HepG2 (cell line): ENCODE measurements at places on chromosomes 5 and 9. TPM values are rescaled to one million over a fixed set of nuclear protein-coding genes. Genes with fewer than 3 reads are reported as not detected.

The SOHLH1 gene
- 0.15 and 0.32 TPM in 2 replicates for total RNA-seq

The CER1 gene
- not detected in 2 replicates for total RNA-seq

The CA9 gene
- 0.13 TPM in 1 of 2 replicates, not detected in the other for total RNA-seq

The DMRT3 gene
- total RNA-seq: not detected in 2 replicates

The IL7R gene
- not detected in 2 replicates for total RNA-seq

The MCIDAS gene
- total RNA-seq: not detected in 2 replicates

The NR4A3 gene
- total RNA-seq: 0.02 TPM in 1 of 2 replicates, not detected in the other

The FAM153A gene
- not detected in 2 replicates for total RNA-seq

The MRPL36 gene
- total RNA-seq: 113 and 135 TPM in 2 replicates

The LRRC19 gene
- total RNA-seq: not detected in 2 replicates

The NKD2 gene
- total RNA-seq: 0.53 and 0.94 TPM in 2 replicates

The COL23A1 gene
- total RNA-seq: not detected in 2 replicates

The C9orf50 gene
- not detected in 2 replicates for total RNA-seq

The NUTM2F gene
- 0.07 and 0.09 TPM in 2 replicates for total RNA-seq

The IFNK gene
- not detected in 2 replicates for total RNA-seq

The SPATA31D1 gene
- total RNA-seq: not detected in 2 replicates

The ASPN gene
- not detected in 2 replicates for total RNA-seq

The ORM2 gene
- total RNA-seq: 283 and 565 TPM in 2 replicates

The TMC1 gene
- 0.02 TPM in 1 of 2 replicates, not detected in the other for total RNA-seq

The GCNT4 gene
- total RNA-seq: 0.22 and 0.27 TPM in 2 replicates

The FOXD1 gene
- 0.04 TPM in 1 of 2 replicates, not detected in the other for total RNA-seq

The SPINK4 gene
- total RNA-seq: 0.53 and 0.98 TPM in 2 replicates

The UBE2R2 gene
- 14.8 and 19.5 TPM in 2 replicates for total RNA-seq

The CTXN3 gene
- total RNA-seq: not detected in 2 replicates

The DAPK1 gene
- 34.0 and 35.9 TPM in 2 replicates for total RNA-seq

The FABP6 gene
- total RNA-seq: not detected in 2 replicates

The PCDH12 gene
- total RNA-seq: not detected in 2 replicates

The CRHBP gene
- total RNA-seq: not detected in 2 replicates

The TIMD4 gene
- not detected in 2 replicates for total RNA-seq

The NOXA1 gene
- 0.63 and 1.2 TPM in 2 replicates for total RNA-seq

The PALM2AKAP2 gene
- 1.5 and 1.8 TPM in 2 replicates for total RNA-seq

The GDNF gene
- total RNA-seq: 0.20 and 0.46 TPM in 2 replicates

The SV2C gene
- total RNA-seq: not detected in 2 replicates

The FAM169A gene
- 84.8 and 110 TPM in 2 replicates for total RNA-seq

The TMEM161B gene
- total RNA-seq: 8.0 and 15.0 TPM in 2 replicates

The PCDHGB3 gene
- 0.13 and 0.40 TPM in 2 replicates for total RNA-seq

The GPSM1 gene
- 0.59 and 1.0 TPM in 2 replicates for total RNA-seq

The MOB3B gene
- total RNA-seq: 0.03 and 0.09 TPM in 2 replicates

The CSF1R gene
- total RNA-seq: not detected in 2 replicates

The PCDHA4 gene
- not detected in 2 replicates for total RNA-seq

The ARHGEF37 gene
- total RNA-seq: 0.27 TPM in 1 of 2 replicates, not detected in the other
